NCI-H1436 treated with DMSO at 0.1 percent for 48 hours (cell line): ENCODE measurements at places on chromosomes 11 and 22.

GRCh38 chr11:17457396-17458173 is 19.1 kb downstream of the ABCC8 start:
- no peak for DNase-seq

GRCh38 chr11:69013009-69013951 is at the start of gene MRGPRF:
TSS of gene MRGPRF (minus strand) at chr11:69013246. CDS start at chr11:69009901, 3,345 bp downstream.
- no peak for DNase-seq

DNA sequence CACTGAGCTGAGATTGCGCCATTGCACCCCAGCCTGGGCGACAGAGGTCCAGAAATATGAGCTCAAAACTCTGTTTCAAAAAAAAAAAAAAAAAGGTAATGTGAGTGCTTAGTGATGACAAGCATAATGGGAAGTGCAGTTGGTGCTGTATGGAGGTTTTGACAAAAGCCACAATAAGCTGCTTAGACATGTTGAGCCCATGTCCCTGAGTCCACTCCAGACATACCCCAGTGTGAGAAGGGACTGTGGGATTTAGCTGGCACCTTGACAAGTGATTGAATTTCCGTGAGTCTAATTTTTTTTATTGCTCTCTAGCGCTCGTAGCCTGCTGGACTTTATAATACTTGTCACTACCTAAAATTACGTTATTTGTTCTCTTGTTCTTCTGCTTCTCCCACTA is 15.1 kb upstream of the LGR4 start:
- no peak for DNase-seq

DNA sequence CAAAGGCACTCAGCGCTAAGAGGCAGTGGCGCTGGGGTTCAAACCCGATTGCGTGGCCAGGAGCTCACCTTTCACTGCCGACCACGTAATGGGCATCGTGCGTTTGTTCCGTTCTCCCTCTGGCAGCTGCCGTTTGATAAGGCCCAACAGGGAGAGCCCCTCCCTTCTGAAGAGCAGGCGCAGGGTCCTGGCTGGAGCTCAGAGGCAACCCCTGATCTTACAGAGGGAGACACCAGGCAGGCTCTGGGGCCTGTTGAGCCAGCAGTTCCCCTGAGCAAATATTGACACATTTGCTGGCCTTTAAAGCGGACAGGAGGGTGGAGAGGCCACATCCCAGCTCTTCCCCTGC is 11.7 kb upstream of the C1QTNF6 start:
- DNase-seq, result no peak

GRCh38 chr22:50672471-50673230 is at the start of gene SHANK3:
TSS of gene SHANK3 (plus strand) at chr22:50672823.
- DNase-seq, result no peak

- DNase-seq, result no peak
Observed at GRCh38 chr11:46170797-46171196, 49.5 kb upstream of the PHF21A start.

- DNase-seq, result no peak
Observed at GRCh38 chr22:30406400-30406799, 9.6 kb downstream of the SEC14L2 start.

DNA sequence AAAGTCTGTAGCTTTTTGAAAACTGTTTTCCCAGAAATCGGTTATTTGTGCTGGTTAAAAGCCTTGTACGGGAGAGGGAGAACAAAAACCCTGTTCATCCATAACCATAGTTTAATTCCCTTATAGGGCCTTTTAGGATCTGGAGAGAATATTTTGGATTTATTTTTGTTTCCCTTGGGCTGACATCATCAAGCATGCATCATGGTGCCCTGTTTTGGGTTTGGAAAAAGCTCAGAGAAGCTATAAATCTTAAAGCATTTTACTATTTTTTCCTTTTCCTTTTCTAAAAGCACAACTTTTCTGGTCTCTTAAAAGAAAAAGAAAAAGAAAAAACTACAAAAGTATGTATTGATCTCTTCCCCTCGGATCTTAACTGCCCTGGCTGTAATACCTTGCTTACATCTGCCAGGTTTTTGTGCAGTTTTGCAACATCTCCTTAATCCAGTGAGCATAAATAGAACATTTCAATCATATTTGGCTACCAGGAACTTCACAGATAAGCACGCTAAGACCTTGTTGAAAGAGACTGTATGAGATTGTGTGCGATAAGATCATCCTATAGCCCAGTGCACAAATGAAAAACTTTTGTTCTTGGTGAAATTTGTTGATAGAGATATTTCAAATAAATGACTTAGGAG is 88.0 kb downstream of the ZBTB16 start:
- DNase-seq, result no peak

- DNase-seq, result no peak
Observed at GRCh38 chr11:42337786-42338455, 878.5 kb upstream of the LRRC4C start.

GRCh38 chr11:57363131-57364080 is 17.5 kb downstream of the PRG3 start:
- no peak for DNase-seq

DNA sequence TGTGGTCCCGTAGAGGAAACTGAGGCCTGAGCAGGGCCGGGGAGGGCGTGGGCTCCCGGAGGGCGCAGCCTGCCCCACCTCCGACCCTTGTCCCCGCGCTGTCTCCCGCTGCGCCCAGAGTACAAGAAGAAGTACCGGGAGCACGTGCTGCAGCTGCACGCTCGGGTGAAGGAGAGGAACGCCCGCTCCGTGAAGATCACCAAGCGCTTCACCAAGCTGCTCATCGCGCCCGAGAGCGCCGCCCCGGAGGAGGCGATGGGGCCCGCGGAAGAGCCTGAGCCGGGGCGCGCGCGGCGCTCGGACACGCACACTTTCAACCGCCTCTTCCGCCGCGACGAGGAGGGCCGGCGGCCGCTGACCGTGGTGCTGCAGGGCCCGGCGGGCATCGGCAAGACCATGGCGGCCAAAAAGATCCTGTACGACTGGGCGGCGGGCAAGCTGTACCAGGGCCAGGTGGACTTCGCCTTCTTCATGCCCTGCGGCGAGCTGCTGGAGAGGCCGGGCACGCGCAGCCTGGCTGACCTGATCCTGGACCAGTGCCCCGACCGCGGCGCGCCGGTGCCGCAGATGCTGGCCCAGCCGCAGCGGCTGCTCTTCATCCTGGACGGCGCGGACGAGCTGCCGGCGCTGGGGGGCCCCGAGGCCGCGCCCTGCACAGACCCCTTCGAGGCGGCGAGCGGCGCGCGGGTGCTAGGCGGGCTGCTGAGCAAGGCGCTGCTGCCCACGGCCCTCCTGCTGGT is 1.9 kb downstream of the NLRP6 start:
- no peak for DNase-seq

- DNase-seq, result no peak
Observed at GRCh38 chr11:93573184-93573583, 30.0 kb upstream of the SMCO4 start.

DNA sequence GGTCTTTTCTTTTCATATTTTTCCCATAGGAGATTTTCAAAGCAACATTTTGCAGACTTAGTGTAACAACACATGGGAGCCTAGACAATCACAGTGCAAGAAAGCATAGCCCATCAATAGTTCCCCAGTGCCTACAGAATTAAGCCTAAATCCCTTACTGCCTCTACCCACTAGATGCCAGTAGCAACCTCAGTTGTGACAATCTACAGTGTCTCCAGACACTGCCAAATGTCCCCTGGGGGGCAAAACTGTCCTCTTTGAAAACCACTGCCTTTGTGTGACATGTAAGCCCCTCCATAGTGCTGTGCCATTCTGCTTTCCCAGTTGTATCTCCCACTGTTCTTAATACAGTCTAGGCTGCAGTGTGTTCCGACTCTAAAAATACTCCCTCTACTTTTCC is 1329.0 kb downstream of the LRRC4C start:
- no peak for DNase-seq

DNA sequence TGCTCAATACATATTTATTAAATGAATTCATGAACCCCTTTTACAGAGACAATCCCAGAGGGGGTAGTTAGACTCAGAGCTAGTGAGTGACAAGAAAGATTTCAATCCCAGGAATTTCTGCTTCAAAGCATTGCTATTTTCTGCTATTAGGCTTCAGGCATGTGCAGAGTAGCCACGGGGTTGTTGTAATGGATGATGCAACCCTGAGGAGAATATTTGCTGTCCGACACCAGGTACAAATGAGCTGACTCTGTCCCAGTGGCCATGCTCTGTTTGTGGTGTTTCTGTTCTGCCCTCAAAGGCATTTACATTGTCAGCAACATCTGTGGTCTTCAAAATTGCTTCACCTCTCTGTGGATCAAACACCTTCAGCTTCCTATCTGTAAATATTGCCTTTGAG is 102.6 kb downstream of the CSNK2A3 start:
- no peak for DNase-seq

DNA sequence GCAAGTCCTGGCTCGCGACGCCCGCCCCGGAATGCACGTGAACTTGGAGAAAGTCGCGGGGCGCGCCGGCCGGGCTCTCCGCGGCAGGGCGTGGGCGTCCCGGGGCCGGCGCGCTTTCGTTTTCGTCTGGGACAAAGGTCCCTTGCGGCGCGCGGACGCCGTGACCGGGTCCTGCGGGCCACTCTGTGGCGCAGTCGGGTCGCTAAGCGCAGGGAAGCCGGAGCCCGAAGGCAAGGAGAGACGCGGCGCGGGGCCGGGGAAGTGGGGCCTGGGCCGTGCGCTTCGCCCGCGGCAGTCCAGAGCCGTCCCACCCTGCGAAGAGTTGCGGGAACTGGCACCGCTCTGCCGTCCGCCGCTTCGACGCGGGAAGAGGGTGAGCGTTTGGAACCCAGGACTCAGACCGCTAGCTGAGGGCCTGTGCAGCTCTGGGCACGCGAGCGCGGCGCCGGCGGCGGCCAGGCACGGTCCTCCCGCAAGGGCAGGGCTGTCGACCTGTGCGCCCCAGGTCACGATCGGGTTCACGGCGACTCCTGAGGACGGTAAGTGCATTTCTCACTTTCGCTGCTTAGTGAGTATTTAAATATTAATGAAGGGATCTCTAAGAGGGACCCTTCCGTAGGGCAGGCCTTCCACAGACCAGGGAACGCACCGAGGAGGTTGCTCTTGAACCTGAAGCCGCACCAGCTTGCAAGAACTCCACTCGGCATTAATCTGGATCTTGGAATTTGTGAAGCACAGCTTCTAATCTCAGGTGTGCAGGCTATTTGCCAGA is 78.0 kb upstream of the PPARA start:
- no peak for DNase-seq

DNA sequence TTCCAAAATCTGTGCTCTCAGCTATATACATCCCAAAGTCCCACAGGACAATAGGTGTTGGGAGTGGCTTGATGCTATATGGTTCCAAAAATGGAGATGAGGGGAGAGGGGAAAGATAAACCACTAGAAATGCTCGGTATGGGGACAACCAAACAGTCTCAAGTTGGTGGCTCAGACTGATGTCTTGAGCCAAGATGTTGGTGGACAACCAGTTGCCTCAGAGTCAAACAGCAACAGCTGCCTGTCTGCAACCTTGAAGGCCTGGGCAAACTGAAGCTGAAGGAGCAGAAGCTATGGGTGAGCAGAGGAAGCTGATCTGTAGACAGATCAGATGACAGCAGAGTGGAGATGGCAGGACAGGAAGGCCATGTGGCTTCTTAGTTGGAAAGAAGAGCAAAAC is 4.0 kb downstream of the RRP8 start:
- DNase-seq, result no peak

DNA sequence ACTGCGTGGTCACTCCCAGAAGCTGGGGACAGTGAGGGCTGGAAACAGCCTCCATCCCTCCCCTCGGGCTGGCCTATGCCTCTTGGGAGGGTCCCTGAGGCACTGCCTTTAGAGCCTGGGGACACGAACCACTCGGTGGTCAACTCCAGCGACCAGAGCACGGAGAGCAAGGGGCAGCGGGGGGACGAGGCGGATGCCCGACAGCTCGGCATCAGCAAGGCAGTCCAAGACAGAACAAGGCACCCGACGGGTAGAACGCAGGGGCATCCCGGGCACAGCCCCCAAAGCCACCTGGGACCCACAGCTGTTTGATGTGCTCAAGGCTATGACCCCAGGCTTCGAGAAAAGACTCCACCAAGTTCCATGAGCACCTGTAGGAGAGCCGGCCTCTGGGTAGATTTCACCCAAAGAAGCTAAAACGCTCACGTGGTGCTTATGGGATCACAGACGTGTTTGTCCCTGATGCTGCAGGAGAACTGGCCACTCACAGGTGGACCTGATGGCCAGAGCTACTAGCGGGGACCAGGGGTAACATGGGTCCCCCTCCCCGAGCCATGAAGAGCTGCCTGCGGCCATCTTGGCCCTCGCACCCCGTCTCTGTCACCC is 510 bp upstream of the LSP1 start:
- no peak for DNase-seq

GRCh38 chr11:3135481-3136440 is 29.3 kb downstream of the OSBPL5 start:
- no peak for DNase-seq

DNA sequence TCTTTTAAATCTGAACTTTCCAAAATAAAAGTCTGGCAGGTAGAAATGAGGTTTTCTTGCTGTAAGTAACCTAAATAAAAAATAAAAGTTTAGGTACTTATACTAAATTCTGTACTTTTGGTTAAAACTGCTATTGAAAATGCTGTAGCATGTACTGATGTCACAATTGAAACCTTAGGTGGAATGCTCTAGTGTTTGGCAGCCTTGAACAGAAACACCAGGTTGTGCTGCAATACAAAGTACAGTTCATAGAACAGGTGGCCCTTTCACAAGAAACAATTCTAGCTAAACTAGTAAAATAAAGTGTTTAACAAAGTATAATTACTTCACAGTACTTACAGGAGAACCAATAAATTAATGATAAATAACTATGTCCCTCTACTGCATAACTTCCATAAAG is 25.1 kb downstream of the NPAT start:
- no peak for DNase-seq

DNA sequence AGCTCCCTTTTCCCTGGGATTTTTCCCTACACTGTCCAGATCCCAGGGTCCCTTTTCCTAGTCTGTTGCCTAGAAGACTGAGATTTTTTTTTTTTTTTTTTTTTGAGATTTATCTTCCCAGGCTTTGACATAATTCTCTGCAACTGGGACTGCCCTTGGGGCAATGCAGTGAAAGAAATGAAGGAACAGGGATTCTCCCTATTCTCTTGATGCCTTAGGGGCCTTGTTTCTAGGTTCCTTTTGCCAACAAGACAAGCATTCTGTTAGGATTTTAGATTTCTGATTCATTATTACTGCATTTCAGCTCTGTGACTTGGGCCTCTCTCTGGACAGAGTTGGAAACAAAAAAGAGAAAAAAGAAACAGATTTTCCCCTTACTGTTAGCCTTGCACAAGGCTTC is 47.3 kb downstream of the QSER1 start:
- no peak for DNase-seq

DNA sequence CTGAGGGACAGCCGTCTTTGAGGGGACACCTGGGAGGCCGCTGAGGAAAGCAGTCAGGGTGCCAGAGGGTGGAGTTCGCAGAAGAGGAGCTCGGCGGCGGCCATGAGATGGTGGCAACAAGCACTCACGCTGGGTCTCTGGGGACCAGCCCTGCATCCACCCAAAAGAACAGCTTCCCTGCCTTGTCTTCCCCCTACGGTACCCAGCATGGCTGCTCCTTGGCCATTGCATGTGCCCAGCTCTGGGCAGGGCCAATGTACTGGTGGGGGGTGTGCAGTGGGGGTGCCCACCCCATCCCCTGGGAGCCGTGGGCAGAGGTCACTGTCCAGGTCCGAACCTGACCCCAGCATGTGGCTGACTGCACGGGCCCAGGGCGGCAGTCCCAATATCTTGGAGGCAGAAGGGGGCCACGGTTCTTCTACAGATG is 42.3 kb downstream of the OSBPL5 start:
- DNase-seq, result no peak

GRCh38 chr11:115238086-115238485 is 266.1 kb downstream of the CADM1 start:
- DNase-seq, result no peak

GRCh38 chr22:48045369-48045768 is 1282.9 kb downstream of the TBC1D22A start:
- DNase-seq, result no peak

GRCh38 chr11:129732941-129733340 is 82.7 kb upstream of the TMEM45B start:
- no peak for DNase-seq
